Muscle of arm (tissue), 14 donors: ENCODE measurements at places on chromosomes 13 and 19. TPM values are rescaled to one million over a fixed set of nuclear protein-coding genes. Genes with fewer than 3 reads are reported as not detected.

Gene MRPL57
- 13.6 TPM for polyA plus RNA-seq

DNA sequence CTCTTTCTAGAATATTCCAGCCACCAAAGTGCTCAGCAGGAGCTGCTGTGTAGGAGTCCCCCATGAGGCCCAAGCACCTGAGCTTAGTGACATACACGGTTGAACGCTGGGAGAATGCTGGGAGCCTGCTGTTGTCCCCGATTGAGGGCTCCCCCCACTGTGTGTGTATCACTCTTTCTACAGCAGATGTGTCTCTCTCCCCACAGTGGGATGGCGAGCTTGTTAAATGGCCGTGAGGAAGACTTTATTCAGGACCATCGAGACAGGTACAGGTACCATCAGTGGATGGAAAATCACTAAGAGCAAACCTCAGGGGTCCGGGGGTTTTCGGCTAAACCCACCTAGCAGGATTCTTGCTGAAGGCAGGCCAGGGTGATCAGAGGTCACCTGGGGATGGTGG lies 22.7 kb downstream of the EPN1 start:
- no peak for DNase-seq

DNA sequence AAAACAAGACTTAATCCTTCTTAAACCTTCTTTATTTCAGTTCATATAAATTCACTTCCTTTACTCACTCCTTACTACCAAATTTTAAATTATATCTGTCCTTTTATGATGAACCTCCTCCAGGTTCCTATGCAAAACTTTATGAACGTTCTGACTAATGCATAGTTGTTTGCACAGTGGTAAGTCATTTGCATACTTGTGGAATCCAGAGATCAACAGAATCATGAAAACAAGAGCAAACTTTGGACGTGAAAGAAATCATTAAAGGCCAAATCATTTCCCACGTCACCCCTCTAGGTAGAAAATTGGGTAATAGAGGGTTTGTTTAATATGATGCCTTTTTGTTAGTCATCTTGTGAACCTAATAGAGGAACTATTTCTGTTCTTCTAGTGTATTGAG lies 32.3 kb upstream of the MYCBP2 start:
- DNase-seq, result no peak

DNA sequence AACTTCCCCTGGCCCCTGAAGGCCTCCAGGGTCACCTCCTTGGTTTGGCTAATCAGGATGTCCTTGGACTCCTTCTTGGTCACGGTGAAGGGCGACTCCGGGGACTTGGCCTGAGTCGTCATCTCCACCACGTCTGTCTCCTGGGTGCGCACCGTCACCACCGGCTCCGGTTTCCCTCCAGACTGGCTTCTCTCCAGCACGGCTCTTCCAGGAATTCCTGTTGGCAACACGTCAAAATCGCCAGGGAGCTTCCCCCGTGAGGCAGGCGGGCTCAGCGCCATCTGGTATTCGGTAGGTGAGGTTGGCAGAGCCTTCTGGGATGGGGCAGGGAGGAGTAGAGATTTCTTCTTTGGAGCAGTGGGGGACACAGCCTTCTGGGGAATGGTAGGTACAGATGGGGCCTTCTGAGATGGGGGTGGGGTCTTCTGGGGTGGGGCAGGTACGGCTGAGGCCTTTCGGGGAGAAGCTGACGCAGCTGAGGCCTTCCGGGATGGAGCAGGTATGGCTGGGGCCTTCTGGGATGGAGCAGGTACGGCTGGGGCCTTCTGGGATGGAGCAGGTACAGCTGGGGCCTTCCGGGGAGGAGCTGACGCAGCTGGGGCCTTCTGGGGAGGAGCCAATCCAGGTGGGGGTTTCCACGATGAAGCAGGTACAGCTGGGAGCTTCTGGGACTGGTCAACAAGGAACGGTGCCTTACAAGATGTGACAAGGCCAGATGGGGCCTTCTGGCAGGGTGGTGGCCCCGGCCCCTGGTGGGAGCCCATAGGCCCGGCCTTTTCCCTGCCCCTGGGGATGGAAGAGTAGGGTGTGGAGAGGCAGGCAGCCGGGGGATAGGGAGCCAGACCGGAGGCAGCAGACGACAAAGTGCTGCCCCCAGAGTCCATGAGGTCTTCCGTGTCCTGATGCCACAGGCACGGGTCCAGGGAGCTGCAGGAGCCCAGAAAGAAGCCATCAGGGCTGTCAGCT lies 3.8 kb downstream of the GARIN5B start:
- DNase-seq, result no peak

- no peak for DNase-seq
Measured at GRCh38 chr13:92972751-92973150, 253.9 kb upstream of the GPC6 start.

Gene AP1M2
- 6.6 TPM for polyA plus RNA-seq

- no peak for DNase-seq
Measured at GRCh38 chr19:44626048-44626624, 12.8 kb downstream of the IGSF23 start.

DNA sequence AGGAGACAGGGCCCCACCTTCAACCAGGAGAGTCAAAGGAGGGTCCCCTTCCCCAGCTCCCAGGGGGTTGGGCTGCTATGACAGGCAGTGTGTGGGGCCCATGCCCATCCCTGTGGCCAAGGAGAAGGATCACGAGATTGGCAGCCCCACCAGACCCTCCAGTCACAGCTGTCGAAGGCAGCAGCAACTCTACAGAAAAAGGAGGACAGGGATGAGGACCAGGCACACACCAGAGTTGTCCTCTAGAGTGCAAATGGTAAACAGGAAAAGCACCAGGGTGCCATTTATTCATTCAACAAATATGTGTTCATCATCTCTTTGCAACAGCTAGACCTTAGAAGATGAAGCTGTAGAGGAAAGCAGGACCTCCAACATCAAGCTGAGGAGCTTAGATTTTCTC lies 4.1 kb downstream of the PTH2 start:
- DNase-seq, result no peak
